ENCODE measurements at places on chromosomes 16 and 17.

DNA sequence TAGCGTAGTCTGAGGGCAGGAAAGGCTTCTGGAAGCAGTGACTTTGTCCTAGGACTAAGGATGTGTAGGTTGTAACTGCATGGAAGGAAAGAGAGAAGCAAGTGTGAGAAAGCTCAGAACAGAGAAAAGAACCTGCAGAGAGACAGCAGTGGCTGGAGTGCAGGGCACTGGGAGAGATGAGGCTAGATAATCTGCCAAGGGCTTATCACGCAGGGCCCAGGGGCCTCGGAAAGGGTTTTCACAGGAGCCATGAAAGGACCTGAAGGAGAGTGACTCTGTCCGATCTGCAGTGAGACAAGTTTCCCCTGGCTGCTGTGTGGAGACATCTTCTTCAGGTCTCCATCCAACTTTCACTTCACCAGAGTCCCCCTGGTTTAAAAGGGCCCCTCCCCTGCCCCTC is 7.1 kb upstream of the SRCAP start:
- DNase-seq, result no peak

DNA sequence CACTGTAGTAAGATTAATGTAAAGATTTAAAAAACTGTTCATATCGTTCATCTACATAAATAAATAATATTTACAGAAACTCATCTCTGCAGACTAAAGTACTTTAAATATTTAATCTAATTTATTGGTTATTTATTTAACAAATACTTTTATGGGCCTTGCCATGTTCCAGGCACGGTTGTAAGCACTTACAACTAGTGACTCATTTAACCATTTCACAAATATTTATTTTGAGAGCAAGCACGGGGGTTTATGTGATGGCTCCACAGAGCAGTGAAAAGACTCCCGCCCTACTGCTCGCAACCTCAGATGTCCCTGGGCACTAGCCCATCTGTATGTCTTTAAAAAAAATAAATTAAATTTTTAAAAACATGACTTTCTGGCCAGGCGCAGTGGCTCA is 575.9 kb downstream of the WWOX start:
- DNase-seq, result no peak

GRCh38 chr16:15671530-15672117 is 21.6 kb downstream of the NDE1 start:
- DNase-seq, result no peak

- DNase-seq, result no peak
Measured at GRCh38 chr16:6558661-6559060, 774.0 kb upstream of the RBFOX1 start.

DNA sequence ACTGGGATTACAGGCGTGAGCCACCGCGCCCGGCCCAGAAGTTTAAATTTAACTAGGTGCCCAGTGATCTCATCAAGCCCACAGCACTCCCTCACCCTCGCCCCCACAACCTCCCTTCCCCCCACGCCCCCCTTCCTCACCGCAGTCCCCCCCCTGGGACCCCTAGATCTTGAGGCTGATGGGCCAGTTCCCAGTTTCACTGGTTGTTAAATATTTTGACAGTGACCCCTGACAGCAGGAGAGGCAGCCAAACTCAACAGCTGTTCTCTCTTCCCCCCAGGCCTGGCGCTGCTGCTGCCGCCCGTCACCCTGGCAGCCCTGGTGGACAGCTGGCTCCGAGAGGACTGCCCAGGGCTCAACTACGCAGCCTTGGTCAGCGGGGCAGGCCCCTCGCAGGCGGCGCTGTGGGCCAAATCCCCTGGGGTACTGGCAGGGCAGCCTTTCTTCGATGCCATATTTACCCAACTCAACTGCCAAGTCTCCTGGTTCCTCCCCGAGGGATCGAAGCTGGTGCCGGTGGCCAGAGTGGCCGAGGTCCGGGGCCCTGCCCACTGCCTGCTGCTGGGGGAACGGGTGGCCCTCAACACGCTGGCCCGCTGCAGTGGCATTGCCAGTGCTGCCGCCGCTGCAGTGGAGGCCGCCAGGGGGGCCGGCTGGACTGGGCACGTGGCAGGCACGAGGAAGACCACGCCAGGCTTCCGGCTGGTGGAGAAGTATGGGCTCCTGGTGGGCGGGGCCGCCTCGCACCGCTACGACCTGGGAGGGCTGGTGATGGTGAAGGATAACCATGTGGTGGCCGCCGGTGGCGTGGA is 15.6 kb downstream of the QPRT start:
- DNase-seq, result no peak

GRCh38 chr17:73227379-73227778 is 34.3 kb downstream of the CPSF4L start:
- DNase-seq, result no peak

DNA sequence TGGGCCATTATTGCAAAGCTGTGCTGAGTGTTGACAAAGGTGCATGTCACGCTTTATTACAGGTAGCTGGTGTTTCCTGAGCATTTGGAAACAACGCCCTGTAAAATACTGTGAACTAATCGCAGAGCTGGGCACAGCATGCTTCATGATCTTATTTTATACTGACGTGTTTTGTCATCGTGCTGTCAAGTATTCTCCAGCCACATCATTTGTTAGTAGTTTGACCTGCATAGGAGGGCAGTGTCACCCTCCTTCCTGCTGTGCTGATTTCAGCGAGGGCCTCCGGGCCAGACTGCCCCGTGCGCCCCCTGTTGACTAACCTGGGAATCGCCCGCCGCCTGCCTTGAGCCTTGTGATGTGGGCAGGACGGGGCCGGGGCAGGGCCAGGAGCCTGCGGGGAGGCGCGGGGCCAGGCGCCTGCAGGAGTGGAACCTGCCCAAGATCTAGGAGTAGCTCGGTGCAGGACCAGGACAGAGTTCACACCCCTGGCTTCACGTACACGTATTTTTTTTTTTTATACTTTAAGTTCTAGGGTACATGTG is 820.7 kb downstream of the KCNJ18 start:
- DNase-seq, result no peak

DNA sequence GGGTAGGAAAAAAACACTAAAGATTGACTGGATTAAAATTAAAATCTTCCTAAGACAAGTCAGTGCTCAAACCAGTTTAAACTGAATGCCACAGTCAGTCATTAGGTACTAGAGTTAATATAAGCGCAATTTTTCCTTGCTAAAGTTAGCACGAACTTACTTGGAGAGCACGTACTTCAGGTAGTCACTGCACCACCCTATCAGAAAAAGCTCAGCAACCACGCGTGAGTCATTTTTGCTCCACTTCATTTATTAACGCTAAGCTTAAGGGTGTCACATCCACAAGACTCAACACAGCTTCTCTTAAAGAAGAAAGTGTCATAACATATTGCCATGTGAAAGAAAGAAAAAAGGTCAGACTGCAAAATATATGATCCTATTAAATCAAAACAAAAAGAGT is 53.1 kb downstream of the TEX2 start:
- no peak for DNase-seq

- DNase-seq, result no peak
Measured at GRCh38 chr16:27633721-27634120, 83.8 kb downstream of the KATNIP start.

DNA sequence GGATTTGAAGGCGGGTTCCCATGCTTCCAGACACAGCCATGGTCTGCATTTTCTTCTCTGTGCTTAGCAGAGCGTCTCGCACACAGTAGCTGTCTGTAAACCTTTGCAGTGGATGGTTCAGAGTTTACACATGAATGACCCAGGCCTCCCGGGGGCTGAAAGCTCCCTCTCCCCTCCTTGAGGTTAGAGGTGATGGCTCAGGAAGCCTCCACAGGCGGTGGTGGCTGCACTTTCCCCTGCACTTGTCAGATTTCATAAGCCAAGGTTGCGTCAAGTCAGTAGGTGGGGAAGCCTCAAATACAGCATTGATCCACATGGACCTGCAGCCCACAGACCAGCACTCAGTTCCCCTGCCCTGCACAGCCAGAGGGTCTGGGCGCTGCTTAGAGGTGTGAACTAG is 211.9 kb downstream of the KATNIP start:
- no peak for DNase-seq

DNA sequence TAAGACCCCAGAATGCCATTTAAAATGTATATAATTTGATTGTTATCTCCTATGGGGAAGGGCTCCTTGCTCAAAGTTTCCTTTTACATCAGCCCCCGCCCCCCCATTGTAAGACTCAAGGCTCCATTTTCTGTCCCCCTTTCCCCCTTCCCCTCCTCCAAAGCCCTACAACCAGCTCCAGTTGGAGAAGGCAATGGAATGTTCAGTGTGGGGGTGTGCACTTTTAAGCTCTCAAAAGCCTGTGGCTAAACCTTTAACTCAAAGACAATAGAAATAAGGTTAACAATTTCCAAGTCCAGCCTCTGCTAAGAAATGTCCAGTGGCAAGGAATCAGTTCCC is 114.7 kb downstream of the NOG start:
- no peak for DNase-seq

GRCh38 chr17:68175905-68176304 is 71.9 kb upstream of the AMZ2 start:
- no peak for DNase-seq

GRCh38 chr16:3458278-3458851 is 14.9 kb downstream of the NAA60 start:
- DNase-seq, result peak; percentile 29

DNA sequence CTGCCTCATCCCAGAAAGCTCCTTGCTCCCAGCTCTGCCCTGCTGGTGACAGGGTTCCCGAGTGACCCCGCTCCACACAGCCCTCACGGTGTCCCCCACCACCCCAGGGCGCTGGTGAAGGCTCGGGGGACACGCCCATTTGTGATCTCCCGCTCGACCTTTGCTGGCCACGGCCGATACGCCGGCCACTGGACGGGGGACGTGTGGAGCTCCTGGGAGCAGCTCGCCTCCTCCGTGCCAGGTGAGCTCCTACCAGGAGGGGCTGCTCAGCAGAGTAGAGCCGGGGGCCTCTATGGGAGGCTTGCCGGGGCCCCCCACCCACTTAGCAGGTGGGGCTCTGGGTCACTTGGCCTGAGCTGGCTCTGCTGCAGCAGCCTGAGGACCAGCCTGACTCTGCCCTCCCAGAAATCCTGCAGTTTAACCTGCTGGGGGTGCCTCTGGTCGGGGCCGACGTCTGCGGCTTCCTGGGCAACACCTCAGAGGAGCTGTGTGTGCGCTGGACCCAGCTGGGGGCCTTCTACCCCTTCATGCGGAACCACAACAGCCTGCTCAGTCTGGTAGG is 11.2 kb downstream of the GAA start:
- DNase-seq, result no peak

DNA sequence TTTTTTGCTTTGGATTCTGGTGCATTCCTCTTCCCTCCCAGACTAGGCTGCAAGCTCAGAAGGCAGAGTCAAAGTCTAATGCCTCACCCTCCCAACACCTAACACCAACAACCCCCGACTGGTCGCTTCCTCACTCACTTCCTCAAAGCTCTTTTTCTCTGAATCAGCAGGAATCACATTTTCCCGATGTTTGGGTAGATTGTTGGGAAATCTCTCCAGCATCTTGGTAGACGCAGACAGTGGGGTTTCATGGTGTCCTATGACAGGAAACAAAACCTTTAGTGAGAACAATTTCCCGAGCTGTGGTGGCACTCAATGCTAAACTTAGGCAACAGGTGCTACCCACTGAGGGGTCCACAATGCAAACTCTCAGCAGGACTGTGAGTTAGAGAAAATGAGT is 39.9 kb upstream of the ICAM2 start:
- DNase-seq, result peak; percentile 24

DNA sequence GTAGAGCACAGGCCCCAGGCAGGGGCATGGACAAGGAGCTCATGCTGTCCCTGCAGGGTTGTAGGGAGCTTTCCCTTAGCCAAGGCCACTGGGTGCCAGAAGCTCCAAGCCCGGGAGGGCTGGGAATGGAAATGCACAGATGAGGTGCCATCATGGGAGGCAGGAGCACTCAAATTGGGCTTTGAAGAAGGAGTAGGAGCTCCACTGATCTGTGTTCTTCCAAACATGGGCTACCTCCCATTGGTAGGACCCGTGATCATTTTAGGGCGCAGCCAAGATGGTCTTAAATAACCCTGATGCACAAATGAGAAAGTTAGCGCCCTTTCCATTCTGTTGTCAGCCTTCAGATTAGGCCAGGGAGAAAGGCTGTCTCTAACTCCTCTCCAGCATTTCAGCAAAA is 201.5 kb downstream of the ZNF423 start:
- DNase-seq, result no peak

DNA sequence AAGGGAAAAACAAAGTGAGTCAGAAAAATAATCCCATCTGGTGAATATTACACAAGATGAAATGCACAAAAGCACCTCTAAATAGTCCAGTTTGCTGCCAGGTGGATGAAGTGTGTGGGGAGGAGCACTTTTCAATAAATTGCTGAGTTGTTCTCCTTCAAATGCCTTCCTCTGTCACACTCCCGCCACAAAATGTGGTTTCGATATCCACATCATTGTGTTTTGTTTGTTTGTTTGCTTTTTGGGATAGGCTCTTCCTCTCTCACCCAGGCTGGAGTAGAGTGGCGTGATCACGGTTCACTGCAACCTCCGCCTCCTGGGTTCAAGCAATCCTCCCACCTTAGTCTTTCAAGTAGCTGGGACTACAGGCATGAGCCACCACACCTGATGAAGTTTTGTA is 24.6 kb upstream of the SHISA9 start:
- DNase-seq, result no peak

GRCh38 chr17:6651919-6652452 is 424 bp downstream of the C17orf100 start:
- DNase-seq, result no peak

Measured in pons (tissue), 1 donor.